Stimulated activated CD8-positive, alpha-beta memory T cell treated with anti-CD3 and anti-CD28 coated beads, Interleukin-15, amount 100 ng/mL, for 48 hours (primary cell): ENCODE measurements at places on chromosomes 5 and 9.
A peak's percentile ranks its signal among the peaks of the same experiment; 100 is the strongest.

DNA sequence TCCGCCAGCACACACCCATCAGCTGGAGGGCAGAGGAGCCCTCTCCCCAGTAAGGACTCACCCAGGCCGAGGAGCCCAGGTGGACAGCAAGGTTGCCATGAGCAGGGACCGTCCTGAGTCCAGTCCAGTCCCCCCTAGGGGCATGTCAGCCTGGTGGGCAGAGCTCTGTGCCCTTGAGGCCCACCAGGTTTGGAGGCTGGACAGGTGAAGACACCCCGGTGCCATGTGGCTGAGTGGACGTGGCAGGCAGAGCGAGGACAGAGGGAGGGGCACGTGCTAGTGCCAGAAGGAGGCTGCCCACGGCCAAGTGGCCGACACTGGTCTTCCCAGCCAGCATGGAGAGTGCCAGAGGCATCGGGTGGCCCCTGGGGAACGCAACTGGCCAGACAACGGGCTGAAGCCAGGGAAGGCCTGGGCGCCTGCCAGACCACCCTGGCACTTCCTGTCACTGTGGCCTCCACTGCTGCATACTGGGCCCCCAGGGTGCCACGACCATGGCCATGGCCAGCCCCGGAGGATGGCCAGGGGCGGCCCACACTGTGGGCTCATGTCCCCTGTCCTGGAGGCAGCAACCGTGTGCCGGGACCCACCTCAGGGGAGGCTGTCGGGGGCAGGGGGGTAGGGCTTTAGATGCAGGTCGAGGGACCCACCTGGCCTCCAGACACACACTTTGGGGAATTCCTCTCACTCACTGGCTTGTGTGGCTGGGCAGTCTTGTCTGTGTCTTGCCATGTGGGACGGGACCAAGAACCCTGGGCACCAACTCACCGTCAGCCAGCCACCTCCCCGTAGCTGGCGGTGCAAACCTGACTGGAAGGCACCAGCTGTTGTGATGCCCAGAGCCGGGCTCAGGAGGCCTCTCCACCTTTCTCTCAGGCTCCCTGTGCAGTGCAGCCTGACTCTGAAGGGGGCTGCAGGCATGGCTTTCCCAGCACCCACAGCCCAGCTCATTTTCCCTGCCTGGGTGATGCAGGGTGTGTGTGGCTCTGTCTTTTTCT, 42.3 kb upstream of the LPCAT1 start:
- no peak for DNase-seq

DNA sequence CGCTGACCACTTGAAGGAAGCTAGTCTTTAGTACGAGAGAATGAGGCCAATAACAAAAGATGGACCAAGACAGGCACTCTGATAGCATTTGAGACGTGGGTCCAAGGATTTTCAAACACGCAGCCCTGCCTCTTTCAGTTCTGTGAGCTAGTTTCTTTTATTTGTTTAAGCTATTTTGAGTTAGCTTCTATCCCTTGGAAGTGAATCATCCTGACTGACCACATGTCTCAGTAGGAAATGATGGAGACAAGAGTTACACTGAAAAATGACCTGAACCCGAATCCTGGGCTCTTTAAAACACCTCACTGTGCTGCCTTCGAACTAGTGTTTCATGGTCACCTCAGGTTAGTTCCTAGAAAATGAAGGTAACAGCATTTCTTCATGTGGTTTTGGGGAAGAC, 9.9 kb downstream of the TEK start:
- no peak for DNase-seq

- DNase-seq: peak; percentile 20
These were observed 2.5 kb downstream of the PTGES2 start for GRCh38 chr9:128124873-128125579.

- no peak for DNase-seq
These were observed 22.7 kb upstream of the FIBCD1 start for GRCh38 chr9:130961511-130962300.
